SK-N-MC (cell line): ENCODE measurements at places on chromosomes 1 and 21.

GRCh38 chr1:29245876-29246275 is 9.6 kb downstream of the PTPRU start:
- DNase-seq: no peak

GRCh38 chr1:20552728-20553445 is 514 bp downstream of the FAM43B start:
- no peak for DNase-seq

DNA sequence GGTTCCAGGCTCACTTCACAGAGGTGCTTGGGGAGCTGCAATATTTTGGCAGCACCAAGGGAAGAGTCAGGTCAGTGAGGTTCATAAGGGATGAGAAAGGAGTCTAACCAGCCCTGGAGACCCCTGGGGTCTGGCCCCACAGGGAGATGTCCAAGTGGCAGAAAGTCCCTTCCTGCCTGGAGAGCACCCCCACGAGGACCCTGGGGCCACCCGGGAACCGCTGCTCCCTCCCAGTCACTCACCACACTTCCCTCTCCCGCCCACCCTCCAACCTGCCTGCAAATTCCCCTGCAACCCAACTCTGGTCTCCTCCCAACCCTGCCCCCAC is 6.5 kb upstream of the ITGB2 start:
- no peak for DNase-seq

DNA sequence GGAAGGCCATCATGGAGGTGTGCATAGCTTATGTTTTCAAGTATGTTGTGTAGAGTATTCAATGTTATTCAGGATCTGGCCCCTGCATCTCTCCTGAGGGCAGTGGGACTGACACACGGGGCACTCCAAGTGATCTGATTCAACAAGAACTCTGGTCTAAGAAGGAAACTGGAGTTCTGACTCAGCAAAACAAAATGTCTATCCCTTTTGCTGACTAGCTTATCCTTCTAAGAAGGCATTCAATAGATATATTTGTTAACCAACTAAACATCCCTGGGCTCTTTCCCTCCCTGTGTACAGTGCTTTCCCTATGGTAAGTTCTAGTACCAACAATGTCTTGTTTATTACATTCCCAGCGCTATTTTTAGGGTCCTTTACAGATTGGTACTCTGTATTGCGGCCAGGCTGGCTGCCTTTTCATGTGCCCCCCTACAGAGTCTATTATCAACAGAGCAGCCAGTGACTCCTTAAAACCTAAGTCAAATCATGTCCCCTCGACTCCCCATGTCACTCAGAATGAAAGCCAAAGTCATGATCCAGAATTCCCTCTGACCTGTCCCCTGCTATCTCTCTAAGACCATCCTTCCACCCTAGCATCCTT is 304.9 kb downstream of the KCNH1 start:
- no peak for DNase-seq

DNA sequence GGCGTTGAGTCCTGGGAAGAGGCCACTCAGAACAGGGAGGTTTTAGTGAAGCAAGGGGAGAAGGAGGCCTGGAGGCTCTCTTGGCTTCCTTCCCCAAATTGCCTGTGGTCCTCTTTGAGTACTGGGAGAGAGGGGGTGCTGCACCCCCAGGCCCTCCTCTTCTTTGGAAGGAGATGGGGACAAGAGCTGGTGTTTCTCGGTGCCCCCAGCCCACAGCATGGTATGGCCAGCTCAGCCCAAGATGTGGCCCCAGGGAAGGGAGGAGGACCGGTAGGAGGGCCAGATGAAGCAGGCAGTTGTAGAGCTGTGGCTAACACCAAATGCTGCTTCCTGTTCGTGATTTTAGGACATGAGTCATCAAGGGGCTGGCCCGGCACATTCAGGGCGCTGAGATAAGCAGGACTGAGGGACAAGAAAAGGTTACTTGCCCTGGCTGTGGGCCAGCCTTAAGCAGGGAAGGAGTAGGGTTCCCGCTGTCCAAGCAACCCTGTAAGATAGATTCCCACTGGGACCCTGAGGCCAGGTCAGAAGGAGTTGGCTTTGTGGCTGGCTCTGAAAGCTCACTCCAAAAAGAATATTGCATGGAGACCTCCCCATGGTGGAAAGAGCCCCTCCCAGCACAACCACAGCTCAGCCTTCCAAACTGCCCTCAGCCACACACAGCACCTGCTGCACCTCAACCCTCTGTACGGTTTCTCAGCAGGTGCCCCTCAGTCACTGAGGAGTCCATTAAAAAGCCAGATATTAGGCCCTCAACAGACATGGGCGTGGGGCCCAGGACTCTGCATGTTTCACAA is 4.9 kb upstream of the TNFRSF1B start:
- DNase-seq: no peak

DNA sequence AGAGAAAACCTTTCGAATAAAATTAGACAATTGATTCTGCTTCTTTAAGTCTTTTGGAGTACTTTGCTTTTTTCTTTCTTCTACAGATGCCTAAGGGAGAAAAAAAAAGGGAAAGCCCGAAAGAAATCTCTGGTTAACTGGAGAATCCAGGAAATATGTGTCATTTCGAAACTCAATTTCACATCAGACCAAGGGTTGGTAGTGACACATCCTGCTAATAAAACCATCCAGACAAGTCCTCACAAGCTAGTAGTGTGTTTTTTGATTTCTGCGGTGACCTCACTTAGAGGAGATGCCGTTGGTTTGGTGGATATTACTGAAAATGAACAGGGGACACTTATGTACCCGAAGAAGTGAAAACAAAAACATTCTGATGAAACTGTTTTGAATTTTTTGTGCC is 726.5 kb upstream of the ADAMTS5 start:
- no peak for DNase-seq

DNA sequence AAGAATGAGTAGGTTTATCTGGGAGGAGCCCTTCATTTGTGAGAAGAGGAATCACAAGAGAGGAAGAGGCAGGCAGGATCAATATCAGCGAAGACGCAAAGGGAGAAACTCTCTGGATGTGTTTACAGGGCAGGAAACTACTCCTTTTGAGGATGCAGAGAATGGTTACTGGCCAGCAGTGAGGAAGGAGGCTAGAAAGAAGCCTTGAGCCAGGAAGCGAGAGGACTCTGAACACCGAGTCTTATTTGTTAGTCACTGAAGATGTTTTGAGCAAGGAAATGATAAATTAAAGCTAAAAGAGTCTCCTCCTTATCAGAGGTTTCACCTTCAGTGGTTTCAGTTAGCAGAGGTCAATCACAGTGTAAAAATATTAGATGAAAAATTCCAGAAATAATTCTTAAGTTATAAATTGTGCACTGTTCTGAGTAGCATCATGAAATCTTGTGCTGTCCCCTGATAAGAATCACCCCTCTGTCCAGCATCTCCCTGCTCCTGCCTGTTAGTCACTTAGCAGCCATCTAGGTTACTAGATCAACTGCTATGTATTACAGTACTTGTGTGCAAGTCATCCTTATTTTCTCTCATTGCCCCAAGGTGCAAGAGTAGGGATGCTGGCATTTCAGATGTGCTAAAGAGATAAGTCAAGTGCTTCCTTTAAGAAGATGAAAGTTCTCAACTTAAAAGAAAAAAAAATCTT is 43.5 kb downstream of the WLS start:
- no peak for DNase-seq

- DNase-seq: no peak
These were observed 46.4 kb downstream of the ELF3 start for GRCh38 chr1:202056644-202057334.

GRCh38 chr1:57839067-57839466 is 415.2 kb upstream of the DAB1 start:
- no peak for DNase-seq

- no peak for DNase-seq
These were observed 203.3 kb upstream of the JUN start for GRCh38 chr1:58986996-58987767.

DNA sequence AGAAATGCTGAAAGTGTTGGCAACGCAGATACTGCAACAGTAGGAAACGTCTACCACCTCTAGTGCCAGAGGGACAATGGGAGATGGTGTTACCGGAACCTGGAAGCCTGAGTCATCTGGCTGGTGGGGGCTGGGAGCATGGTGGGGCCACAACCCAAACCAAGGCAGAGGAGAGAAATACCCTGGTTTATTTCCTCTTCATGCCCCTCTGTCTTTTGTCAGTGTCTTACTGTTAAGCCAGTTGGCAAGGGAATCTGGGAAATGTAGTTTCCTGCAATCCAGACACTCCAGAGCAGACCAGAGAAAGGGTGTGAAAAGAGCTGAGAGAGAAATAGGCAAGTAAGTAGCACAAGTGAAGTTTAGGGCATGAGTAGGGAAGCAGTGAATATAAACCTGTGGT is 14.8 kb downstream of the DNTTIP2 start:
- DNase-seq: no peak

- no peak for DNase-seq
These were observed 33.8 kb downstream of the ADGRL4 start for GRCh38 chr1:78972723-78973122.

GRCh38 chr1:41447995-41448770 is 36.3 kb downstream of the EDN2 start:
- no peak for DNase-seq

DNA sequence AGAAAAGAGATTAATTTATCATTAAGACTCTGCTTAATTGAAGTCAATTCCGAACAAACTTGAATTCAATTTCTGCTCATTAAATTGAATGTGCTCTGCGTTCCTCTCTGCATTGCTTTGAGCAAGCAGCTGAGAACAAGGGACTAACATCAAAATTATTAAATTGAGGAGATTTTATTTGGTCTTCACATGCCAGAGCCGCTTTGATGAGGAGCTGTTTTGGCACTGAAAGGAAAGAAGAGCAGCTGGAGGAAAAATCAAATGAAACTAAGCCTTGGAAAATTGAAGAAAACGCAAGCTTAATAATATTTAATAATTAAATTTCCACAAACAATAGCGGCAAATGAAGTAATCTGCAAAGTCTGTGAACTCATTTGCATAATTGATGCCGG is 222.0 kb upstream of the PKN2 start:
- no peak for DNase-seq

DNA sequence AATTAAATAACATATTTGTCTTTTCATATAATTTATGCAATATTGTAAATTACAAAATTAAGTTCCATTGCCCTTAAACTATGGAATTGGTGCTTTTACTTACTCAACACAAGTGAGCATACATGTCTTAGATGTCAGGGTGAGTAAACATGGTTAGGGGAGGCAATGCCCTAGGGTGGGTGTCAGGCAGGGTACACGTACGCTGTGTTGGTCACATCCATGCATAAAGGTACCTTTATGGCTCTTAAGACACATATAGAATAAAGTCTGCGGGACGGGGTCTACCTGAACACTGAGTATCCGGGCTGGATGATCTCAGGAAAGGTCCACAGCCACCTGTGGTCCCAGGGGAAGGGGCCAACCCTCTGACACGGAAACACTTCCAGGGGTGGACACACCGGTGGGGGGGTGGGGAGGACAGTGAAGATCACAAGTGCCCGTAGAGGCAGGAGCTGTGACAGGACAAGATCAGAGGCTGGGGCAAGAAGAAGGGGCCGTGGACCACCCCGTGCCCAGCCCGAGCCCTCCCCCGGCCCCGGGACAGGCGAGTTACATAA is 720 bp downstream of the LIN9 start:
- no peak for DNase-seq

- DNase-seq: no peak
These were observed 19.9 kb upstream of the DNAJC6 start for GRCh38 chr1:65289449-65289848.

GRCh38 chr1:211420389-211420788 is 71.6 kb downstream of the RD3 start:
- no peak for DNase-seq

DNA sequence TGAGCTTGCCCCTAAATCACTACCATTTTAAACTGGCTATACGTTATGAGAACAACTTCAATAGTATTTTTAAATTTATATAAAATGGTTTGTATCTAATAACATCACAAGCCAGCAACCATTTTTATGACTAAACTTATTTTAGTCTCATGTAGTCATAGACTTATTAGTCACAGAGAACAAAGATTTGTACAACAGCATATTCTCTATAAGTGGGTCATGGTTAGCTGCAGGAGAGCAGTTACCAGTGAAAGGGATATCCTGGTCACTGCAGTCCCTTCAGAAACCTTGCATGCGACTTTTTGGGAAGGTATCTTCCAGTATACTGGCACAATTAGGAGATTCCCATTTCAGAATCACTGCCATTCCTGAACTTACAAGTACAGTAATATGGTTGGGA is 90.0 kb downstream of the HFM1 start:
- DNase-seq: no peak

- no peak for DNase-seq
These were observed 1.8 kb downstream of the MRPS21 start for GRCh38 chr1:150295476-150295875.

GRCh38 chr1:205004351-205004750 is 38.7 kb upstream of the CNTN2 start:
- no peak for DNase-seq

DNA sequence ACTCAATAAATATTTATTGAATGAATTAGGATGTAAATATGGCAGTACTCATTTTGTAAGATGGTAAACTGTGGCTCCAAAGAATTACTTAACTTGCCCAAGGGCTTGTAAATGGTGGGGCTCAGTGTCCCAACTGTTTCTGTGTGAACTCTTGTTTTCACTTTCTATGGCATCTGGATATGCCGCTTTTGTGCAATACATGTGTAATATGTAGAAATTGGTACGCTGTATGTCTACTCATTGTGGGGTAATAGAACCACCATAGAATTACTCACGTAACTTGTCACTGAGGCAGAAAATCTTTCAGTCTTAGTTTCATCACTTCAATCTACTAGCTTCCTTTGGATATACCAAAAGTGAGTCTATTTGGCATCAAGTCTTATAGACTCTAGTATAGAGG is 977 bp downstream of the PRPF3 start:
- DNase-seq: no peak

- no peak for DNase-seq
These were observed 75.8 kb downstream of the ST3GAL3 start for GRCh38 chr1:43783096-43783670.

GRCh38 chr1:219917281-219917680 is 11.1 kb downstream of the SLC30A10 start:
- DNase-seq: no peak

DNA sequence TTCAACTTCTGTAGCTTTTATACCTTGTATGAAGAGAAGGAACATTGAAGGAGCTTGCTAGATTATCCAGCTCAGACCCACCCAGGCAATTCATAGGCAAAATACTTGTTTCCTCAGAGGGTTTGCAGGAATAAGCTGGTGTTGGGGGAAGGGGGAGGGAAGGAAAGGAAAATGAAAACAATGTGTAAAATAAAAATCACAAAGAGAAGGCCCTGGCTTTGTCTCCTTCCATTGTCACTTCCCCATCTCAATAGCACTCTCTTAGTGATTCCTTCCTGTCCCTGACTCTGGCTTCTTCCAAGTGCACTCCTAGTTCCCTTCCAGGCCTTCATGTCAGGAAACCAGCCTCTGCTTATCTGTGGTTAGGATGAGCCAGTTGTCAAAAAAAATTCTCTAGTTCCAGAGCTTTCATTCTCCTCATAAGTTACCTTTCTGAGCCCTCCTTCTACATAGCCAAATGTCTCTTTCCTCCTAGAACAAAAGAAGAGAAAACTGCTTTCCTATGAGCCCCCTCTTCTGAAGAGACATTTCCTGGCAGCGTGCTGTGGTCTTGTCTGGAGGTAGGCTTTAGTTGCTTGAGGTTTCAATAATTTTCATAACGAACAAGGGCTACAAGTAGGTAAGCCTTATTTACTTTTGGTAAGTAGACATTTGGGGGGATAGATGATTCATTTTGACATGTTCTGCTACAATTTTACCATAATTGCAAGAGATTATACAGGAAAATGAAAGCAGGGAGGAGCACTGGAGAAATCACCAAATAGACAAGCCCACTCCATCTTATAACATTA is 45.7 kb downstream of the FASLG start:
- no peak for DNase-seq

- DNase-seq: no peak
These were observed 9.4 kb downstream of the KDM5B start for GRCh38 chr1:202798792-202799331.
